Prostate gland (tissue), 2 donors: ENCODE measurements at places on chromosomes 12 and 14.

DNA sequence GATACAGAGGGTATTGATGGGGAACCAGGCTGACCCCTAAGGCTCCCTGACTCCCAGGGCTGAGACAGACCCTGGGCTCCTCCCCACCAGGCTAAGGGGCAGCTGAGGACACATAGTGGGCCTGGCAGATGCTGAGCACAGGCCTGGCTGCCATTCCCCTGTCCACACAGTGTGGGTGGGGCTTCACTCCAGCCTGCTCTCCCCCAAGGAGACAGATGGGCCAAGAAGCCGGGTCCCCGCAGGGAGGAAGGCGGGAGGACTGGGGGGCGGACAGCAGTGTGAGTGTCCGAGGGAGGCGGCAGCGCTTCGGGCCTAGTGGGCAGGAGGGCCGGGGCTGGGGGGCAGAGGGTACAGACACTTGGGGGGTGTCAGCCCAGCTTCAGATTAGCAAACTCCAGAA, 32.0 kb downstream of the RFLNA start:
- no peak for DNase-seq

DNA sequence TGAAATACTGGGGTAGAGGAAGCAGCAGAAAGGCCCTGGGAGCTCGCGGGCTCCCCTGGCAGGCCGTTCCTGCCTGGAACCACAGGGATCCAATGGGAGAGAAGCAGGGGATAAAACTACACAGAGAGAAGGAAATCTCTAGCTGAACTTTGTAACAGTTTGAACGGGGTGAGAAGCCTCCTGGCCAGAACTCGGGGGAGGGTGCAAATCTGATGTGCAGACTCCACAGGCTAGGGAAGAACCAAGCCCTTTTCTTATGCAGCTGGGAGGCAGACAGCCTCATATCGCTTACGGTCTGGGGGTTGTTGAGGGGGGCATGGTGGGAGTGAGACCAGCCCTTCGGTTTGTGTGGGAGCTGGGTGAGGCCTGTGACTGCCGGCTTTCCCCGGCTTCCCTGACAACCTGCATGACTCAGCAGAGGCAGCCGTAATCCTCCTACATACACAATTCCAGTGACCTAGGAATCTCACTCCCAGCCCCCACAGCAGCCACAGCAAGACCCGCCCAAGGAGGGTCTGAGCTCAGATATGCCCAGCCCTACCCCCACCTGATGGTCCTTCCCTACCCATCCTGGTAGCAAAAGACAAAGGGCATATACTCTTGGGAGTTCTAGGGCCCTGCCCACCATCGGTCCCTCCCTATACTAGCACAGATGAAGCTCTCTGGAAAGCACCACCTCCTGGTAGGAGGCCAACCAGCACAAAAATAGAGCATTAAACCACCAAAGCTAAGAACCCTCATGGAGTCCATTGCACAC, 143.0 kb downstream of the TMTC1 start:
- DNase-seq: no peak

DNA sequence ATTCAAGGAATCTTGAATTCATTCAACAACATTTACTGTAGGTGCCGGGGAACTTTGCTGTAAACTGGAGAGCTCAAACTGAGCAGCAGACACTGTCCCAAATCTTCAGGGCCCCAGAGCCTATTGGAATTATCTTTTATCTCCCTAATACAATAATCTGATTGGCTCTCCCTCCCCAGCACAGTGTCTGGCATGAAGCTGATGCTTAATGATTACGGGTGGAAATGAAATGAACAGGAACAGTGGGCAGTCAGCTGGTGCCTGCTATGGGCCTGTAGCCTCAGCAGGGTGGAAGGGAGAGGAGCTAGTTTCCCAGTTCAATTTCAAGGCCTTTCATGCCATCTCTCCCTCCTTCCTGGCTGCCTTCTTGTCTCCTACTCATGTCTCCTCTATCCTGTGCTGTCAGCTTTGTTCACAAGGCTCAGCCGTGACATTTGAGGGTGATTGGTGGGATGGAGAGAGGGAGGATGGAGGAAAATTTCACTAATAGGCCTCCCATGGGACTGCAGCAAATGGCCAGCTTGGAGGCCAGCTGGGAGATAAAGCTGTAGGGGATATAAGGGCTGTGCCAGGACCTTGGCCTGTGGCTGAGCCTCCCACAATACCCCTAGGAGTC, 4.3 kb upstream of the RAPGEF3 start:
- DNase-seq: no peak

- DNase-seq: no peak
Observed at GRCh38 chr14:35534208-35534872, 376 bp downstream of the INSM2 start.

GRCh38 chr12:100564905-100565467, 8.5 kb upstream of the GAS2L3 start:
- no peak for DNase-seq

- DNase-seq: no peak
Observed at GRCh38 chr12:62647586-62647985, 181.0 kb downstream of the MON2 start.

DNA sequence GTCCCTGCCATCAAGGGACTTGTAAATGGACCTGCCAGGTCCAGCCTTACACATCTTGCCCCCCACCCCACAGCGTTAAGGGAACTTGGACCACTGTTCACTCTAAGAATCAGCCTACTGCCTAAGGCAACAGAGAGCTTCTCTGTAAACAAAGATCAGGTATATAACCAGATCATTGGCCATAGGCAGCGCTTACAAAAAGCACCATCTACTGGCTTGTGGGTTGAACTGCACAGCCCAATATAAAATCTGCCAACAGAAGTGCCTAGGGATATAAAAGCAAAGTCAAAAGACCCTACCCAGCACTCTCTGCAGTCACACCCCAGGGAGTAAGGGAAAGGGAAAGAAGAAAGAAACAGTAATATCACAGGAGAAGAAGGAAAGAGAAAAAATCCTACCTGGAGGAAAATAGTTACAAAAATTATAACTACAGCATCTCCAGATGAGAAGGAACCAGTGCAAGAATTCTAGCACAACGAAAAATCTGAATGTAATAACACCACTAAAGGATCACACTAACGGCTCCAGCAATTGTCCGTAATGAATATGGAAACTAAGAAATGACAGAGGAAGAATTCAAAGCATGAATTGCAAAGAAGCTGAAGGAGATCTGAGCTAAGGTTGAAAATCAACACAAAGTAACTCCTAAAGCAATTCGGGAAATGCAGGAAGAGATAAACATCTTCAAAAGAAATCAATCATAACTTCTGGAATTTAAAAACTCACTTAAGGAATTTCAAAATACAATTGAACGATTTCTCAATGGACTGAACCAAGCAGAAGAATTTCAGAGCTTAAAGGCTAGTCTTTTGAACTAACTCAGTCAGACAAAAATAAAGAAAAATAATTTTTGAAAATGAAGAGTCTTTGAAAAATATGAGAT, 95.2 kb upstream of the PCED1B start:
- DNase-seq: peak; percentile 20

GRCh38 chr14:97280526-97280925, 483.3 kb downstream of the VRK1 start:
- DNase-seq: no peak

DNA sequence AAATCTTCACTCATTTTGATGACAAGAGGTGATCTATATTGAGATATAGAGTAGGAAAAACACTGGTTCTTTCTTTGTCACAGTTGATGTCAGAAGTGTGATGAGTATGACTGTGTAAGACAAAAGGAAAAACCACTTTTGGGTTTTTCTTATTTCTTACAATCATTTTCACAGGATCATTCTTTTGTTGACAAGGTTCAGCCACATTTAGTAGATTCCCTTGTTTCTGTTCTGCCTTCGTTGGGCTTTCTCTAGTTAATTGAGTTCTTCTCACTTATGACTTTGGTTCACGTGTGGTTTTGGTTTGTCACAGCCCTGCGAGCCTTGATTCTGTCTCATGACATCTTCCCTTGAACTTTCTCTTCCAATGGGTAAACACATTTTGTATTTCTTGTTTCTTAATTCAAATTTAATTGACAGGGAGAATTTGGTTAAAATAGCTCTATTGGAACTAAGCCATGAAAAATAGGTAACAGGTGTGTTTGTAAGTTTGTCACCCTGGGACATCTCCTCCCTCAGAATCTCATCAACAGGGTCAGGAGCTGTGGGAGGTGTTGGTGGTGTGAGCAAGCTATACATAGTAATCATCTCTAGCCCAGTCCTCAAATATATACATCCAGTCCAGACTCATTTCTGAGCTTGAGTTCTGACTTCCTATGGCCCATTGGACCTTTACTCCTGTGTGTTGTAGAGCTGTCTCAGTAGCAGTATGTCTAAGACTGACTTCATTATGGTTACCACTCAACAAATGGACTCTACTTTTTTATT, 255.3 kb downstream of the BMP4 start:
- DNase-seq: no peak

GRCh38 chr12:2795291-2796186, 769 bp downstream of the FKBP4 start:
- peak; percentile 78 for DNase-seq

- DNase-seq: no peak
Observed at GRCh38 chr12:84375449-84376170, 537.0 kb downstream of the SLC6A15 start.

DNA sequence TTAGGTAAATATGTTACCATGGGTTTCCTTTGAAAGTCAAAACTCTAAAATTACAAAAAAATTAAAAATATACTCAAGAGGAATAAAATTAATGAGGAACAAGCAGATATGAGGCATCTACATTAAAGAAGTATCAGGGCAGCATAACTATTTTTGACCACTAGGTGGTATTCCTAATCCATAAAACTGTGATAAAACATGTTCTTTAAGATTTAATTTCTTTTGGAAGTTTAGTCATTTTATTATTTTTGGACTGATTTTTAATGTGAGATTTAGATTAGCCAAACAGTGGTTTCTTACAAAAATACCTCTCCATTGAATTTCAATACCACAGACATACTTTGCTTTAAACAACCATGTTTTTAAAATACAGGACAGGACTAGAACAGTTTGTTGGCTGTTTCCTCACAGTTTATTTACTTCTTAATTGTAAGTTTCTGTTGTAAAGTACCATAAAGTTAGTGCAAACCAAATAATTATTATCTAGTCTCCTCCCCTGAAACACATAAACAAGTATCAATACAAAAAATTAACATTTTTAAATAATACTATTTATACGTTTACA, 49.8 kb downstream of the NTS start:
- no peak for DNase-seq

- DNase-seq: no peak
Observed at GRCh38 chr14:61179061-61179690, 102.0 kb downstream of the TMEM30B start.

GRCh38 chr12:110791589-110791988, 48.9 kb upstream of the PPP1CC start:
- no peak for DNase-seq

DNA sequence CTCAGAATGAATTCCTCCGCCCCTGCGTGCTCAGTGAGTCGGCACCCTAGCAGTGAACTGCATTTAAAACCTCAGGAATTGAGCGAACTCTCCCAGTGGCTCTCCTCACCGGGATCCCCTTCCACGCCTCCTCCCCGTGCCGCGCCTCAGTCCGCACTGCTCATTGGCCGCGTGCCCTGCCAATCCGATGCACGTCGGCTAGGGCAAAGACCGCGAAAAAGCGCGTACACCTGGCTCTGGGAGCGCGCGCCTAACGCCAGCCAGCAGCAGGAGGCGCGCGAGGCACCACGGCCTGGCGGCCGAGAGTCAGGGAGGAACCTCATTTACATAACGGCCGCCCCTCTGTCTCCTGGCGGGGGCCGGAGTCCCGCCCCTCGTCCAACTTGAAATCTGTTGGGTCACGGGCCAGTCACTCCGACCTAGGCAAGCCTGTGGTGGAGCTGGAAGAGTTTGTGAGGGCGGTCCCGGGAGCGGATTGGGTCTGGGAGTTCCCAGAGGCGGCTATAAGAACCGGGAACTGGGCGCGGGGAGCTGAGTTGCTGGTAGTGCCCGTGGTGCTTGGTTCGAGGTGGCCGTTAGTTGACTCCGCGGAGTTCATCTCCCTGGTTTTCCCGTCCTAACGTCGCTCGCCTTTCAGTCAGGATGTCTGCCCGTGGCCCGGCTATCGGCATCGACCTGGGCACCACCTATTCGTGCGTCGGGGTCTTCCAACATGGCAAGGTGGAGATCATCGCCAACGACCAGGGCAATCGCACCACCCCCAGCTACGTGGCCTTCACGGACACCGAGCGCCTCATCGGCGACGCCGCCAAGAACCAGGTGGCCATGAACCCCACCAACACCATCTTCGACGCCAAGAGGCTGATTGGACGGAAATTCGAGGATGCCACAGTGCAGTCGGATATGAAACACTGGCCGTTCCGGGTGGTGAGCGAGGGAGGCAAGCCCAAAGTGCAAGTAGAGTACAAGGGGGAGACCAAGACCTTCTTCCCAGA, at the start of gene HSPA2:
Gene HSPA2, plus strand, starts transcription at position 534 of the 995 bp plus-strand sequence. Its CDS starts 109 bp downstream, at position 643.
- DNase-seq: peak; percentile 99

- no peak for DNase-seq
Observed at GRCh38 chr12:132450418-132451171, 39.4 kb upstream of the FBRSL1 start.

DNA sequence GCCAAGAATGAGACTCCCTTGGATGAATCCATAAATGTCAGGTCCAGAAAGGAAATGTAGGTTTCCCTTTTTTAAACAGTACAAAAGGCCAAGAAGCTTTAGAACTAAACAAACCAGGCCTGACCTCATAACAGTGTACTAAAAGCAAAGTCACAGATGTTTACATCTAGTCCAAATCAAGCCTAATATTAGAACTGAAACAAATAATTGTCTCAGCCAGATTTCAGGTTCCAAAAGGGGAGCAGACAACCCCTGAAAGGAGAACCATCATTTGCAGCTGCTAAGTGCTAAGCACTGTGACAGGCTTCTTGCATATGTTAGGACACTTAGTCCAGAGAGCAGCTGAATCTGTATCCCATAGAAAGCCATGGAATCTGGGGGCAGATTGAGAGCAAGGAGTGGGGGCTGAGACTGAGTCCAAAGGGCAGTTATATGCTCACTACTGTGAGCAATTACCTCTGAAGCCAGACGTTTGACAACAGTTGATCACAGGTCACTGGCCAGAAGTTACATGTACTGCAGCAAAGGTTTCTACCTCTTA, 90.1 kb downstream of the STXBP6 start:
- DNase-seq: no peak

DNA sequence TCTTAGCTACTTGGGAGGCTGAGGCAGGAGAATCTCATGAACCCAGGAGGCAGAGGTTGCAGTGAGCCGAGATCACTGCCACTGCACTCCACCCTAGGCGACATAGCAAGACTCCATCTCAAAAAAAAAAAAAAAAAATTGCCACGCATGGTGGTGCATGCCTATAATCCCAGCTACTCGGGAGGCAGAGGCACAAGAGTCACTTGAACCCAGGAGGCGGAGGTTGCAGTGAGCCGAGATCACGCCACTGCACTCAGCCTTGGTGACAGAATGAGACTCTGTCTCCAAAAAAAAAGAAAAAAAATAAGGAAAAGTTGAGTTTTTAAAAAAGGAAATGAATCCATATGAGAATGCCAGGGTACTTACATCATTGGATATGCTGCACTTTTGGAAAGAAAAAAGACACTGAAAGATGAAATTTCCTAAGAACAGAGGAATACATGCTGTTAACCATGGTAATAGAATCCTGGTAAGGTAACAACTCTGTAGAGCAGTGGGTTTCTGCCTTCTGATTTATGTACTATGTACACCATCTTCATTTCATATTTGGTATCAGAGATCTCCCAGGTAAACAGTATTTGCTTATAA, 222.7 kb downstream of the ERC1 start:
- no peak for DNase-seq

- DNase-seq: no peak
Observed at GRCh38 chr12:90299666-90300065, 591.0 kb upstream of the ATP2B1 start.
